Peyer's patch (tissue), 4 donors: ENCODE measurements at places on chromosomes 5 and 9. TPM values are rescaled to one million over a fixed set of nuclear protein-coding genes. Genes with fewer than 3 reads are reported as not detected.

DNA sequence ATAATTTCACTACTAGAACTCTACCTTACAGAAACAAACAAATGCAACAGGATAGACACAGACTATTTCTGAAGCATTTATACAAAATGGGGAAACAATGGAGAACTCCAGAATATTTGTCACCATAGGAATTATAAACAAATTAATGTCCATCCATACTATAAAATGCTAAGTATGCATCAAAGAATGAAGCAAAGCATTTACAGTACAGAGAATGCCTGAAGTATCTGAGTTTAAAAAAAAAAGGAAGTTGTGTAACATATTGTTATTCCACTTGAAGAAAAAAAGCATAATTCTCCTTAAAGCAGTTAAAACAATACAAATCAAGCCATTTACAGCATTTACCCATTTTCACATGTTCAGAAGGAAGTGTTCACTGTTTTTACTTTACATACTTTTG is 53.0 kb downstream of the DROSHA start:
- H3K36me3 ChIP-seq, result no peaks in the 10 kb centered on the region
- no peaks in the 10 kb centered on the region for H3K4me1 ChIP-seq
- DNase-seq, result no peak
- no peak overlapping the region for H3K4me3 ChIP-seq

CCDC180 gene
- total RNA-seq, result 2.9 TPM

GRCh38 chr5:133925269-133925668 is 43.2 kb downstream of the C5orf15 start:
- H3K36me3 ChIP-seq, result no peaks in the 10 kb centered on the region
- H3K27me3 ChIP-seq, result no peaks in the 10 kb centered on the region
- no peak for DNase-seq
- no peak overlapping the region for H3K27ac ChIP-seq

GRCh38 chr5:153504726-153505125 is 14.3 kb downstream of the GRIA1 start:
- H3K36me3 ChIP-seq, result no peaks in the 10 kb centered on the region
- H3K27ac ChIP-seq, result no peak overlapping the region
- DNase-seq, result no peak
- no peaks in the 10 kb centered on the region for H3K27me3 ChIP-seq

- H3K36me3 ChIP-seq, result no peaks in the 10 kb centered on the region
- no peak for DNase-seq
- H3K27me3 ChIP-seq, result no peaks in the 10 kb centered on the region
These were observed 42.4 kb downstream of the EXD3 start for GRCh38 chr9:137380606-137381005.

STPG3 gene
- not detected for total RNA-seq

VCAN gene
- total RNA-seq, result 19.7 TPM

DNA sequence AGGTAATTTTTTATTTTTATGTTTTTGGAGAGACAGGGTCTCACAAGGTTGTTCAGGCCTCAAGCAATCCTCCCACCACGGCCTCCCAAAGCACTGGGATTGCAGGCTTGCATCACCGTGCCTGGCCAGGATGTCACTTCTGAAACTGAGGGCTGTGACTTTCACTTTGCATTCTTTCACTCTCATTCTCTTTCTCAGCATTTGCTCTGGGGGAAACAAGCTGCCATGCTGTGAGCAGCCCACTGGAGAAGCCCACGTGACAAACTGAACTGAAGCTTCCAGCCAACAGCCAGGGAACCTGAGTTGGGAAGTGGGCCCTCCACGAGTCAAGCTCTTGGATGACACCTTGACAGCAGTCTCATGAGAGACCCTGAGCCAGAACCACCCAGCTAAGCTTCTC is 109.4 kb downstream of the C5orf15 start:
- DNase-seq, result no peak
- H3K4me1 ChIP-seq, result no peaks in the 10 kb centered on the region
- no peaks in the 10 kb centered on the region for H3K27me3 ChIP-seq

DNA sequence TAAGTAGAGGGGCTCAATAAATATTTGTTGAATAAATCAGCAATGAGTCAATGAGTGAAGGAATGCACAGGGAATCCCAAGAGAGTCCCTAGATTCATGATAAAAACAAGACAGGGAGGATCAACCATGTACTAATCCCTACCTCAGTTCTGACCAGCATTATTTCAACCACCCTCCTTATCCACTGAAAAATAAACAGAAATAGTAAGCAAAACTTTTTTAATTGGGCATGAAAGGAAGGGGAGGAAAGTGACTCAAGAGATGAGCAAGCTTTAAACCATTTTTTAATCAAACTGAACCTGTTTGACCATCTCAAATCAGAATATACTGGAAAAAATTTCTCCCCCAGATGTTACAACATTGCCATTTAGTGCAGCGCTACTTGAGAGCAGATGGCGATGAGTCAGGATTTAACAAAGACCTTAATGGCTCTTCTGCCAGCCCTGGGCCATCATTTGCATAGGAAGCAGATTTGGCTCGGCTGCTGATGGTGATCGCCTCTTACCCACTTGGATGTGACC is 194.8 kb upstream of the SLC30A5 start:
- no peak overlapping the region for H3K4me3 ChIP-seq
- no peak overlapping the region for H3K27ac ChIP-seq
- no peaks in the 10 kb centered on the region for H3K36me3 ChIP-seq
- no peak for DNase-seq
- H3K27me3 ChIP-seq, result no peaks in the 10 kb centered on the region
- no peaks in the 10 kb centered on the region for H3K4me1 ChIP-seq

DNA sequence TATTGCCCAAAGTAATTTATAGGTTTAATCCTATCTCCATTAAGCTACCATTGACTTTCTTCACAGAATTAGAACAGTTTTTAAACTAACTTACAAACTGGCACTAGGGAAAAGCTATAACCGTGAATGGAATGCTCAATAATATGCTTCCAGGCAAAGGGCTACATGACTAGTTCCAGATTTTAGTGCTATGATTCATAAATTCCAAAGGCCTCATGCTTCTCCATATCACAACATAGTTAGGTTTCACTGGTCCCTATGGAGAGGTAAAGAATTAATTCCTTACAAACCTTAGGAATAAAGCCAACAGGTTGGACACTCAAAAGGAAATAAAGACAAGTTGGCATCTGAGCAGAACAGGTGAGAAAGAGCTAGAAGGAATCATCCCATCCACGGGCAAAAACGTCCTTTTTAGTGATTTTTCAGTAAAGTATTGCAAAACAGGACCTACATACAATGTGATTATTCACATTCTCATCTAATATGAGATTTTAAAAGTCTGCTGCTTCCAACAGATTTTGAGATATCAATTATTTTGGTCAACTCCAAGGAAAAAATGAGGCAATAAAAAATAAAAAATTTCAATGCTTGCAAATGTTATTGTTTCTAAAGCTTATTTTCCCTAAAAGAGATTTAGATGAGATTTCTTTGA is 97.0 kb upstream of the TARS1 start:
- H3K4me1 ChIP-seq, result no peaks in the 10 kb centered on the region
- H3K27ac ChIP-seq, result no peak overlapping the region
- no peak for DNase-seq

DNA sequence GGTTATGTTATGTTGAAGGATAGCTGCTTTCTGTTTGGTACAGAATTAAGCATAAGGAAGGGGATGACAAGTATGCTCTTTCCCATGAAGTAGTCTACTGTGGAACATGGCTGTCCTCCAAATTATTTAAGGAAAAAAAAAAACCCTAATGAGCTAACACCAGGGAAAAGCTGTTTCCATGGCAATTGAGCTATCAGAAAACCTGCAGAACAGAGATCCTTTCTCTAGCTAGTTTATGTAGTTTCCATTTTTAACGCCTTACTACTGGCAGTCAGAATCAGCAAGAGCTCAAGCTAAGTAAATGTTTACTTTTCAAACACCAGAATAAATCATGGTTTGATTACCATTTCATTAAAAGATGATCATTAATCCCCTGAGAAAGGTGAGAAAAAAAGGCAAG is 287.4 kb upstream of the TARS1 start:
- H3K27ac ChIP-seq, result no peak overlapping the region
- H3K27me3 ChIP-seq, result no peaks in the 10 kb centered on the region

GGTA1 gene
- total RNA-seq, result 3.5 TPM

GRCh38 chr5:150497274-150497988 is 10.5 kb upstream of the NDST1 start:
- H3K36me3 ChIP-seq, result no peaks in the 10 kb centered on the region
- DNase-seq, result no peak
- H3K4me1 ChIP-seq, result peaks cover 44% of the 10 kb centered on the region
- H3K4me3 ChIP-seq, result no peak overlapping the region
- H3K27ac ChIP-seq, result peak overlapping the region; percentile 55

DNA sequence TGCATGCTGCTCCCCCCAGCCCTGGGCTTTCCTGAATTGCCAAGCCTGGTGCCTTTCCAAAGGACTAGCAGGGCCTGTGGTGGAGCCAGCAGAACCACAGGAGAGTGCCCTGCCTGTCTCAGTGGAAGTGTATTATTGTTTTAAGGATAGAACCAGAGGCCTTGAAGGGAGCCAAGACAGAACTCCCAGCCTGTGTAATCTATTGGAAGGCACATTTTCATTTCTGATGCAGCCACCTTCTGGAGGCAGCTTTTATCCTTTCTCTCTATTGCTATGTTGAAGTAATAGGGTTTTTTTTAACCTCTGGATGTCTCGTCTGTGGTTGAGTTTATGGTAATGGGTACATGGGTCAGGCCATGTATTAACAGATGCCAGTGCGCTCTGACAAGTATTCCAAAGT is 29.3 kb downstream of the RNF44 start:
- no peaks in the 10 kb centered on the region for H3K27me3 ChIP-seq
- no peak overlapping the region for H3K27ac ChIP-seq
- no peak for DNase-seq
- no peaks in the 10 kb centered on the region for H3K36me3 ChIP-seq
- H3K4me1 ChIP-seq, result no peaks in the 10 kb centered on the region
- no peak overlapping the region for H3K4me3 ChIP-seq

- no peaks in the 10 kb centered on the region for H3K27me3 ChIP-seq
- H3K4me1 ChIP-seq, result no peaks in the 10 kb centered on the region
- H3K36me3 ChIP-seq, result no peaks in the 10 kb centered on the region
- no peak overlapping the region for H3K4me3 ChIP-seq
These were observed 719.4 kb upstream of the ADAMTS16 start for GRCh38 chr5:4420681-4421080.

DPP7 gene
- 44.7 TPM for total RNA-seq

- no peak overlapping the region for H3K27ac ChIP-seq
- no peaks in the 10 kb centered on the region for H3K36me3 ChIP-seq
- no peak overlapping the region for H3K4me3 ChIP-seq
These were observed 69.3 kb downstream of the CTSL start for GRCh38 chr9:87795178-87795577.

TMEM232 gene
- total RNA-seq, result 3.3 TPM

GRCh38 chr9:129093602-129094386 is 12.9 kb downstream of the DOLPP1 start:
- H3K4me1 ChIP-seq, result no peaks in the 10 kb centered on the region
- DNase-seq, result no peak
- no peaks in the 10 kb centered on the region for H3K36me3 ChIP-seq
- no peak overlapping the region for H3K27ac ChIP-seq

DNA sequence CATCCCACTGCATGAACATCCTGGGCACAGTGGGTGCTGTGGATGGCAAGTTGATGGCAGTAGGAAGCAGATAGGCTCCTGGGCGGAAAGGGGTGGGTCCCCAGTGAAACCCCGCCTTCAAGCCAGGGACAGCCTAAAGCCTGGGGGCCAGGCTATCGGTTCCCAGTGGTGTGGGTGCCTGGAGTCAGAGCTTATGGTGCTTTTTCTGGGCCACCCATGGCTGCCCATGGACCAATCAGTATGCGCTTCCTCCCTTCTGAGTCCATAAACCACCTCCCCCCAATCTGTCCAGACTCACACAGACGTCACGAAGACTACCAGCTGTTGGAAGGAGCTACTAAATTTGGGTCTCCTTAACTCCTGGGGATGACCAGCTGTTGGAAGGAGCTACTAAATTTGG is 17.5 kb upstream of the ECPAS start:
- H3K36me3 ChIP-seq, result no peaks in the 10 kb centered on the region
- H3K4me1 ChIP-seq, result no peaks in the 10 kb centered on the region
- no peak for DNase-seq
- no peaks in the 10 kb centered on the region for H3K27me3 ChIP-seq

GRCh38 chr5:138353560-138354080 is 1.1 kb downstream of the KDM3B start:
- DNase-seq, result no peak
- no peaks in the 10 kb centered on the region for H3K36me3 ChIP-seq
- peak overlapping the region; percentile 97 for H3K4me3 ChIP-seq
- H3K4me1 ChIP-seq, result no peaks in the 10 kb centered on the region
- H3K27ac ChIP-seq, result peak overlapping the region; percentile 99
- H3K27me3 ChIP-seq, result no peaks in the 10 kb centered on the region

- H3K27ac ChIP-seq, result no peak overlapping the region
- no peak for DNase-seq
- no peak overlapping the region for H3K4me3 ChIP-seq
- H3K4me1 ChIP-seq, result no peaks in the 10 kb centered on the region
- H3K36me3 ChIP-seq, result no peaks in the 10 kb centered on the region
These were observed 405.0 kb upstream of the MEF2C start for GRCh38 chr5:89287964-89288363.

DNA sequence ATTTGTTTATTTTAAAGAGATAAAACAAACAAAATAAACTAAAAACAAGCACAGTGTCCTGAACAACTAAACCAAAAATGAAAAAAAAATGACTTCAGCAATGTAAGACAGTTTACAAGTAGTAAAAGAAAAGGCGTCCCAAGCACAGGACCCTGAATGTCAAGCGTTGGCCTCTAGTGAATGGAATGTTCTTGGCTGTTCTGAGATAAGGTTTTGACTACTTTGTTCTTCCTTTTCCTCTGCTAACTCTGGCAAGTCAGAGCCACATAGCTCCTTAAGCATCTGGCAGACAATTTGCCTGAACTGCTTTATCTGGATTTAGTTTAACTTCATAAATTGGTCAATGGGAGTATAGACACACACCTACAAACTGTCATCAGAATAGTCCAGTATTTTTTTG is 655.2 kb downstream of the ANXA1 start:
- no peak for DNase-seq
- H3K27ac ChIP-seq, result no peak overlapping the region
- H3K36me3 ChIP-seq, result no peaks in the 10 kb centered on the region
- H3K4me1 ChIP-seq, result no peaks in the 10 kb centered on the region
- H3K27me3 ChIP-seq, result no peaks in the 10 kb centered on the region
